GM12865 (cell line): ENCODE measurements at places on chromosomes 2 and 18.
A peak's percentile ranks its signal among the peaks of the same experiment; 100 is the strongest.

DNA sequence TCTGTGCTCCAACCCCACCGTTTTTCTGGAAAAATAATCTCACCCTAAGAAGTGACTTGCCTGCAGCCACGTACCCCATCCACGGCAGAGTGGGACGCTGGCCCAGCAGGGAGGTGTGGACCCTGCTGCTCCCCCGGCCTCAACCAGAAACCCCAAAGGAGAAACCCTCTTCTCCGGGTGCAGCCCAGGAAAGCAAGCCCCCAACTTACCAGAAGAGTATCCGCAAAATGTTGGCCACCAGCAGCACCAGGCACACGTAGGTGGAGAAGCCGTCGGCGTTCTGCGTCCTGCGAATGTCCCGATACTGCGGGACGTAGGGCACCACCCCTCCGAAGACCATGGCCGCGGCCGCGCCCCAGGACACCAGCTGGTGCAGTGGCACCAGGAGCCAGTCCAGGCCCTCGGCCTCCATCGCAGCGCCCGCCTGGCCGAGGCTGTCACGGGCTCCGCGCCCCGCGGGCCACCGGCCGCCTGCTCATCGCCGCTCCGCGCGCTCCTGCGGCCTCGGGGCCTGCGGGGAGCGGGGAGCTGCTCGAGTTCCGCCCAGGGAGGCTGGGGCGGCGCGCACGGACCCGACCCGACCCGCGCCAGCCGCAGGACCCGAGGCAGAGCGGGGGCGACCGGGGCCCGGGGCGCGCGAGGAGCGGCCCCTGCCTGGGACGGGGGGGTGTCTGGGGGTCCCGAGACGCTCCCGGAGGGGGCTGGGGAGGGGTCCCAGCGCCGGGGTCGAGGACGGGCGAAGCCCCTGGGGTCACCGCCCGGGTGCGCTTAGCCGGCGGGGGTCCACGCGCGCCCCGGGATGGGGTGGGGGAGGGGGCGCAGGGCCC is 725 bp downstream of the SLC66A2 start:
- DNase-seq, result peak; percentile 41

DNA sequence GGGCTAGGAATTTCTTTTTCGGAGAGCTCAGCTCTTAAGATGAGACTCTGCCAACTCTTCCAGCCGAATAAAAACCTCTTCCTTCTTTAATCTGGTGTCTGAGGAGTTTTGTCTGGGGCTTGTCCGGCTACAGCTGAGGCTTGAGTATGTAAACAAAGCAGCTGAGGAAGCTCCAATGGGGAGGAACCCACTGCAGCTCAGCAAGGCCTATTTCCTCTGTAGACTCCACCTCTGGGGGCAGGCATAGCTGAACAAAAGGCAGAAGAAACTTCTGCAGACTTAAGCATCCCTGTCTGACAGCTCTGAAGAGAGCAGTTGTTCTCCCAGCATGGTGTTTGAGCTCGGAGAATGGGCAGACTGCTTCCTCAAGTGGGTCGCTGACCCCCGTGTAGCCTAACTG is 838.7 kb downstream of the CCDC85A start:
- no peak for DNase-seq

GRCh38 chr2:122157158-122157557 is 401.7 kb downstream of the TSN start:
- no peak for DNase-seq

DNA sequence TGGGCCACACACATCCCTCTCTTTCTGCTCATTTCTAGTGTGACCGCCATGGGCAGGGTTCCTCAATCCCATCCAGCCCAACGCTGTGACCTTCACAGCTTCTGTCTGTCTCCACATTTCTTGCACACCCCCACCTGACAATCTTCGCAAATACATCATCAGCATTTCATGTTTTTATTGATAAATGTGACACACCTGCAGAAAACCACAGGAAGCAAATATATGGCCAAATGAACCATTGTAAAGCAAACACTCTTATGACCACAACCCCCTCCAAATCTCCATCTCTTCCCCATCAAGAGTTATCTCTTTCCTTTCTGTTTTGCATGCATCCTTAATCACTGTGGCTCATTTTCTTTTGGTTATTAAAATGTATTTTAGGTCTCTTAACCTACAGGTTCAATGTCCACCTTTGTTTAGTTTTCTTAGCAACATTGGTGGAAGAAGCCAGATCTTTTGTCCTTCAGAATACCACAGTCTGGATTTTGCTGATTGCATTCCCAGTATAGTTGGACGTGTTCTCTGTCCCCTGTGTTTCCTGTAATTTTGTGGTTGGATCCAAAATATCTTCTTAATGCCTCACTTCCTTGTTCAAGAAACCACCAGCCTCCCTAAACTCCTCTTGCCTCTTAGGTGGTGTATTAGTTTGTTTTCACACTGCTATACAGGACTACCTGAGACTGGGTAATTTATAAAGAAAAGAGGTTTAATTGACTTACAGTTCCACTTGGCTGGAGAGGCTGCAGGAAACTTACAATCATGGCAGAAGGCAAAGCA is 9.8 kb upstream of the NCK2 start:
- DNase-seq, result no peak

DNA sequence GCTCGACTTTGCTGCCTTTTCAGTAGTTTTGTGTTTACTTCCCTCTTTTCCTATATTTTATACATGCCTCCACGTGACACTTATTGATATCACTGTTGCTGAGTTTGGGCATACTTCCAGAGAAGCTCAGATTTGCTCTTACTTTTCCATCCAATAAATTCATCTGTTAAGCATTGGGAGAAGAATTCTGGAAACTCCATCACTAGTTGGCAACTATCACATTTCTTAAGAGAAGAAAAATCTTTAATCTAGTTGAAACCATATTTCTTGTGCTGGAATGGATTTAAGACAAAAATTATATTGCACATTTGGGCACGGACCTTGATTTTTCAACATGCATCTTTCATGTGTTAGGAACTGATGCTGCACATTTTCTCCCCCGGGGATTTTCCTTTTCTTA is 52.6 kb upstream of the CPO start:
- no peak for DNase-seq

DNA sequence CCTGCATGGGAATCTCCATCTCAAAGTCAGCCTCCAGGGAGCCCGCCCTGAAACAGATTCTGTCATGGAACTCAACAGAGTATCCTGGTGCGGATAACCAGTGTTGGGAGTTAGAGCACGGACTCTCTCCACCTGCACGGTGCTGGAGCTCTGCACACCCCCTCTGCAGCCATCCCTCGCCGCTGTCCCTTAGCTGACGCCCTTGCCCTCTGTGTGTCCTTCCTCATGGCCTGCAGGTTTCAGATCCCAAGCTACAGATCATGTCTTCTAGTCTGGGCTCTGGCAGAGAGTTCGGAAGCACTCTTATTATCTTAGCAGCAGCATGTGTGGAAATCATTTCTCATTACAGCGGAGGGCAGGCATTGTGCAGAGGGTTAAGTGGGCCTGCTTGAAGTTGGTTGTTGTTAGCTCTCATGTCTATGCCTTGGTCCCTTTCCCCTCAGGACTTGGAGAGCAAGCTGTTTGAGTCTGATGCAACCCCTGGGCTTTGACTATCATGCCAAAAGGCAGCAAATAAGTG is 26.0 kb downstream of the TMEM127 start:
- DNase-seq, result no peak

DNA sequence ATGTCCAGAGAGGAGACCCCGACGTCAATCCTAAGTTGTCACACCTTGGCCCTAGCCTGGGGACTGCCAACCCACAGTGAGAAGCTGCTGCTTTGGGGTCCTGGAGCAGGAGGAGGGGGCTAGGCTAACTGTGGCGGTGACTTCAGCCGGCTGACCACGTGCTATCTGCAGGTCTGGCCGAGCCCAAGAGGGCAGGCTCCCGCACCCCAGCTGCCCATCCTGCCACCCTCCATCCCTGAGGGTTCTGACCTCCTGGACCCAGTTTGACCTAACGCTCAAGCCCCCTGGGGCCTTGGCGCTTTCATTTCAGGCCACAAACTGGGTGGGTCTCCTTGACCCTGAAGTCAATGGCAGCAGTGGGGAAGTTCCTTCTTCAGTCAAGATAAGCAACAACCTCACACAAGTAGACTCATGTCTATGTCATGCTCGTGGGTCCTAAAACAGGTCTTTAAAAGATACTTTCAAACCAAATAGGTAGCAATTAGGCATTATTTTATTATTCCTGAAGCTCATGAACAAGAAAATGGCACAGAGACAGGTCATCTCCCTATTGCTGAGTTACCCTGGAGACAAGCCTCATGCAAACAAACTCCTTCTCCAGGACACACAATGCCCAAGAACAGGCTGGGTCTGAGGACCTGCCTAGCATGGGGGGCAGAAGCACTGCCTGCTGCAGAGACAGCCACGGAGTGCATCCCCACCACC is 2.3 kb downstream of the HES6 start:
- no peak for DNase-seq

DNA sequence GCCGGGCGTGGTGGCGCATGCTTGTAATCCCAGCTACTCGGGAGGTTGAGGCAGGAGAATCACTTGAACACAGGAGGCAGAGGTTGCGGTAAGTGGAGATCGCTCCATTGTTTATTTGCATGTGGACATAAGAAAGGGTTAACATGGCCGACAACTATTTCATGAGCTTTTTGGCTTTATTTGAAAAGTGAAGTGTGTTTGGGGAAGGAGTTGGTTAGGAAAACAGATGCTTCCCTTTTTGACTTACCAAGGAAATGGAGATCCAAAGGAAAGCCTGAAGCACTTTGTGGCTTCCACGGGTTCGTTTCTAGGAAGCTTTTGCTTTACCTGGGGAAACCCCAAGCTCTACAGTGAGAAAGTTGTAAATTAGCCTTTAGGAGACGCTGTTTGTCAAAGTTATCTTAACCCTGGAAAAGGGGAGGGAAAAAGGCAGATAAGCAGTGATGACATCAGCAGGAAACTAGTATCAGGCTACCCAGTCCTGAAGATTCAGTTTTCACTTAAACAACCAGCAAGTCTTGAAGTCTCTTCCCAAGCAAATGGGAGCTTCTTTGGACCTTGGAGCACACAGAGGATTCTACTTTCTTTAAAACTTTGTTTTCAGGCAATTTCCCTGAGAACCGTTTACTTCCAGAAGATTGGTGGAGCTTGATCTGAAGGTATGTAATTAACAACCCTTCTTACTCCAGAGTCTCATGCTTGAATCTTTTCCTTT is at the start of gene CASP10:
CASP10 (plus strand) TSS at position 492 of the 715 bp plus-strand sequence. CDS start 2,637 bp downstream, outside the sequence.
- peak; percentile 79 for DNase-seq

DNA sequence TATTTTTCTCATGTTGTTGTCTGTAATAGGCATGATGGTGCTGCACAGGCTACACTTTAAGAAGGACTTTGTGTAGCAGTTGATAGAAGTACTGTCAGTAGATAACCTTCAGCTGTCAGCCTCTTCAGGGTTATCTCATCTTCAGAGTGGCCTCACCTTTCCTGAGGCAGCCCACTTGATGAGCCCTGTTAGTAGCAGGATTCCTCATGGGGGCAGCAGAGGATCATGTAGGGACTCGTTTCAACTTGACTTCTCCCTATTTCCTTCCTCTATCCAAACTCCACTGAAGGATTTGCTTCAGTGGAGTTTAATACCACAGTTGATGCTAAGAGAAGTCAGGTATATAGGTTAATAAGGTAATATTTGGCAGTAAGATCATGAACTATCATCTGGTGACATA is 530.3 kb upstream of the FSIP2 start:
- DNase-seq, result peak; percentile 27

DNA sequence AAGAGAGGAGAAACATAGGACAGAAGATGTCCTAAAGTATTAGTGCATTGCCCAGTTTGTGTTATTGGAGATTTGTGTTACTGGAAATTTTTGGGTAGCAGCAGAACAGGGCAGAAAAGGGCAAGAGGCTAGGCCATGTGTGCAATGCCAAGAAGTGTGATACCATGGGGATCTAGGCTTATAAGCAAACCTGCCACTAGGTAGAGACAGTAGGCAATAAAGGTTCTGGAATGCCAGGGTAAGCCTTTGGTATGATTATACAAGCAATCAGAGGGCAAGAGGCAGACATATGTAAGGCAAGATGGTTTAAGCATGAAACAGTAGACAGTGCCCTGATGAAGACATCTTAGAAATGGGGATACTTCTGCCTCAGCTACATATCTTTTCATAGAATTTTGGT is 12.3 kb upstream of the CERS6 start:
- DNase-seq, result no peak

- DNase-seq, result no peak
Observed at GRCh38 chr2:204726831-204727230, 181.6 kb downstream of the PARD3B start.

DNA sequence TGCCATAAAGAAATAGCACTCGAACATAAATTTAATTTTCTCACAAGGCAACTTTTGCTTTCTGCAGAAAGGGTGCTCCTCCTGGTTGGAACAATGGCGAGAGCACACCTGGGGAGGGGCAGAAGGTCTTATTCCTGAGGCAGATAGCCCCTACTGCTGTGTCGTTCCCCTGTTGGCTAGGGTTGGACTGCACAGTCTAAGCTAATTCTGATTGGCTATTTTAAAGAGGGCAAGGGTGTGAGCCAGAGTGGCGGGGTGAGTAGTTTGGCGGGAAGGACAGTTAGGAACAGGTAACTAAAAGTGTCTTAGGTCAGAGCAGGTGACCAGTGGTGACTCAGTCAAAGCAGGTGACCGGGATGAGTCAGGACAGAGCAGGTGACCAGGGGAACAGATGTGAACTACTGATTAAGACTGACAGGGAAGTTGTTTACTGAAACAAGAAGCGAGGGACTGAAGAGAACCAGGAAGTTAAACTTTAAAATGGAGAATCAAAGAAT is 49.7 kb upstream of the AGAP1 start:
- DNase-seq, result no peak

DNA sequence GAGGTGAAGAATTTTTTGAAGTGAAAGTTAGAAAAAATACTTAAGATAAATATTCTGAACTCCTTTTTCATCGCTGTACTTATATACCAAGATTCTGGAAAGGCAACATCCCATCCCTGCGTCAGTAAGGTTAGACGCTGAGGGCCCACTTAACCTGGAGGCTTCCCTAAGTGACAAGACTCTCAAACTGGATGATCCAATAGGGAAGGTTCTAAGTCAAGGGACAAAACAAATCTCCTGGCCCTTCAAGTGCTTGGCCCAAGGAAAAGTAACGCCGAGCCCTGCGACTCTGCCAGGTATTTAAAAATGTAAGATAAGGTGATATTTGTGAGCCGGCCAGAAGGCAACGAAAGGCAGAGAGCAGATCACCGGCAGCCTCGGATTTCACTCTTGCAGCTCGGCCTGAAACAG is 1.3 kb downstream of the STK39 start:
- no peak for DNase-seq

GRCh38 chr18:25648716-25649260 is 296.8 kb upstream of the ZNF521 start:
- DNase-seq, result no peak

- no peak for DNase-seq
Observed at GRCh38 chr2:153661801-153662200, 183.2 kb upstream of the RPRM start.

GRCh38 chr2:43123981-43124686 is 102.3 kb downstream of the ZFP36L2 start:
- no peak for DNase-seq
